ENCODE measurements at places on chromosomes 1 and 21.

DNA sequence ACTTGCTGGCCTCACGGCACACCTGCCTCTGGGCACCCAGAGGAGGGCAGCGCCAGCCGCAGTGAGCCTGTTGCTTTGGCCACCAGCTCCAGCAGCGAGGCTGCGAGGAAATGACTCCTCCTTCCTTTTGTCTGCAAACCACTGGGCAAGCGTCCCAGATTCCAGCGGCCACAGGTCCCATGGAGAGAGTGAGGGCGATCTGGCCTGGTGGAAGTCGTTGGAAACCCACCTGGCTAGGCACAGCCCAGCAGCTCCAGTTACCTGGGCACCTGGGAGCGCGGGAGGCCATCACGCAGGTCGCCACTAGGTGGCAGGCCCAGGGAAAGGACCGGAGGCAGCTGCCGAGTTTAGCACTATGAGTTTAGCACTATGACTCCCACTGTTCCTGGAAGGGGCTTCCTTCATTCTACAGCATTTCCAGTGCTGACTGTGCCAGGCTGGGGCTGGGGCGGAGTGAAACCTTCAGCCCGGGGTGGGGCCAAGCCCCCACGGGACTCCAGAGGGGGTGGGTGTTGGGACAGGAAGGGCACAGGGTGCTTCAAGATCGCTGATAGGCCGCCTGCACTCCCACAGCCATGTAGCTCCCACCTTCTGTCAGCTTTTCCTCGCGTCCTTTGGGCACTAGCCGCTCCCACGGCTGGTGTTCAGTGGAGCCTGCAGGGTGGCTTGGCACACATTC lies 1.1 kb upstream of the ESPN start:
- peak; percentile 40 for DNase-seq

- no peak for DNase-seq
These were observed 106.9 kb downstream of the KCND3 start for GRCh38 chr1:111882559-111882958.

DNA sequence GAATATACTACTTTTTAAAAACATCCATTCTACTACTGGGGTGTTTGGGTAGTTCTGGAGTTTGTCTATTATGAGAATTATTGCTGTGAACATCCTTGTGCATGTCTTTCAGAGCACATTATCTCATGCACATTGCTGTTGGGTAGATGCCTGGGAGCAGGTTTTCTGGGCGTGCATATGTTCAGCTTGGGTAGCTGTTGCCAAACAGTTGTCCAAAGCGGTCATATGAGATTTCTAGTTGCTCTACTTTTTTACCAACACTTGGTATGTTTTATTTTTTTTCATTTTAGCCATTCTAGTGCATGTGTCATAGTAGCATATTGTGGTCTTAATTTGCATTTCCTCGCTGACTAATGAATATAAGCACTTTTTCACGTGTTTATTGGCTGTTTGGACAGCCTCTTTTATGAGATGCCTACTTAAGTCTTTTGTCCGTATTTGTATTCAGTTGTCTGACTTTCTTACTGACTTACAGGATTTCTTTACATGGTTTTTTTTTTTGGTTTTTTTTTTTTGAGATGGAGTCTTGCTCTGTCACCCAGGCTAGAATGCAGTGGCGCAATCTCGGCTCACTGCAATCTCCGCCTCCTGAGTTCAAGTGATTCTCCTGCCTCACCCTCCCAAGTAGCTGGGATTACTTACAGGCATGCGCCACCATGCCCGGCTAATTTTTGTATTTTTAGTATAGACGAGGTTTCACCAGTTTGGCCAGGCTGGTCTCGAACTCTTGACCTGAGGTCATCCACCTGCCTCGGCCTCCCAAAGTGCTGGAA lies 18.1 kb downstream of the ZDHHC18 start:
- DNase-seq = no peak

GRCh38 chr1:168164771-168165170 lies 14.0 kb upstream of the TIPRL start:
- no peak for DNase-seq

- no peak for DNase-seq
These were observed 59.9 kb downstream of the TNN start for GRCh38 chr1:175127565-175127964.

- DNase-seq = no peak
These were observed 2.5 kb downstream of the SHISAL2A start for GRCh38 chr1:52635321-52636089.

GRCh38 chr1:12478612-12478985 lies 139.4 kb downstream of the DHRS3 start:
- DNase-seq = no peak

DNA sequence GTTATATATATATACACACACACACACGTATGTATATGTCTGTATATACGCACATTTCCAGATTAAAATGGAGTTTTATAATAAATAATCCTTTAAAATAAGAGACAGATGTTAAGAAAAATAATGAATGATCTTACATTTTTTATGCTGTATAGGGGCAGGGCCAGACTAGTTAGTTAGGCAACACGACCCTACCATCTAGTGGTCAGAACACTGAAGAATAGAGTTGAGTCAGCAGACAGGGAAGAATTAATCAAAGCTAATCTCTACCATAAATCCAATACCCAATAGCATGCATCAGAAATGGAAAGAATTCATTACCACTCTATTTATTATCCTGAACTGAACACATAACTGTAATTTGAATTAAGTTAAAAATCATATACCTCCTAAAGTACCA lies 156.7 kb downstream of the BRINP3 start:
- no peak for DNase-seq

GRCh38 chr1:178238722-178239510 lies 145.0 kb downstream of the RASAL2 start:
- no peak for DNase-seq

DNA sequence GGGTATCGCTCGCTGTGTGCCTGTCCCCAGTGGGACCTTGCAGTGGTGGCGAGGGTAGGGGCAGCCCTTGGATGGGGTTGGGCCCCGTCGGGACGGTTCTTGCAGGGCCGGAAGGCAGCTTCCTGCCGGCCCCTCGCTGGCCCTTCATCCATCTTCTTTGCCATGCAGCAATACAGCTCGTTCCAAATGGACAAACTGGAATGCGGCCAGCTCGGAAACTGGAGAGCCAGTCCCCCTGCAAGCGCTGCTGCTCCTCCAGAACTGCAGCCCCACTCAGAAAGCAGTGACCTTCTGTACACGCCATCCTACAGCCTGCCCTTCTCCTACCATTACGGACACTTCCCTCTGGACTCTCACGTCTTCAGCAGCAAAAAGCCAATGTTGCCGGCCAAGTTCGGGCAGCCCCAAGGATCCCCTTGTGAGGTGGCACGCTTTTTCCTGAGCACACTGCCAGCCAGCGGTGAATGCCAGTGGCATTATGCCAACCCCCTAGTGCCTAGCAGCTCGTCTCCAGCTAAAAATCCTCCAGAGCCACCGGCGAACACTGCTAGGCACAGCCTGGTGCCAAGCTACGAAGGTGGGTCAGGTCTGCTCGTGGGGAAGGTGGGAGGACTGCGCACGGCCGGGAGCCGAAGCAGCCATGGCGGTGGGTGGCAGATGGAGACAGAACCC lies 45.8 kb downstream of the SIM2 start:
- DNase-seq = no peak

- no peak for DNase-seq
These were observed 16.6 kb downstream of the ADARB1 start for GRCh38 chr21:45090966-45091365.

DNA sequence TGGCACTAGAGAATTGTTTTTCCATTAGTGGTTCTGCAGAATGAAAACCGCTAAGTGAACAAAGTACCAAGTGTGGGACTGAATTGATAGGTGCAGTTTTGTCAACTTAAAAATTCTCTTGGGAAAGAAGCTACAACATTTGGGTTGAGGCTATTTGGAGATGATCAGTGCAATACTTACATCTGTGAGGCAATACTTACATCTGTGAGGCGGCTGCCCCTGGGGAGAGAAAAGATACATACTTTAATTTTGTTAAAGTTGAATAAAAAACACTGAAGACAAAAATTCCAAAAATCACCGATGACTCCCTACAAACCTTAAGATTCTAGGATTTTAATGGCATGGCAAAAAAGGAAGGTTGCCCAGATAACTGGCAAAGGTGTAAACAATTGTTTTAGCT lies 1.7 kb downstream of the CFAP410 start:
- no peak for DNase-seq

DNA sequence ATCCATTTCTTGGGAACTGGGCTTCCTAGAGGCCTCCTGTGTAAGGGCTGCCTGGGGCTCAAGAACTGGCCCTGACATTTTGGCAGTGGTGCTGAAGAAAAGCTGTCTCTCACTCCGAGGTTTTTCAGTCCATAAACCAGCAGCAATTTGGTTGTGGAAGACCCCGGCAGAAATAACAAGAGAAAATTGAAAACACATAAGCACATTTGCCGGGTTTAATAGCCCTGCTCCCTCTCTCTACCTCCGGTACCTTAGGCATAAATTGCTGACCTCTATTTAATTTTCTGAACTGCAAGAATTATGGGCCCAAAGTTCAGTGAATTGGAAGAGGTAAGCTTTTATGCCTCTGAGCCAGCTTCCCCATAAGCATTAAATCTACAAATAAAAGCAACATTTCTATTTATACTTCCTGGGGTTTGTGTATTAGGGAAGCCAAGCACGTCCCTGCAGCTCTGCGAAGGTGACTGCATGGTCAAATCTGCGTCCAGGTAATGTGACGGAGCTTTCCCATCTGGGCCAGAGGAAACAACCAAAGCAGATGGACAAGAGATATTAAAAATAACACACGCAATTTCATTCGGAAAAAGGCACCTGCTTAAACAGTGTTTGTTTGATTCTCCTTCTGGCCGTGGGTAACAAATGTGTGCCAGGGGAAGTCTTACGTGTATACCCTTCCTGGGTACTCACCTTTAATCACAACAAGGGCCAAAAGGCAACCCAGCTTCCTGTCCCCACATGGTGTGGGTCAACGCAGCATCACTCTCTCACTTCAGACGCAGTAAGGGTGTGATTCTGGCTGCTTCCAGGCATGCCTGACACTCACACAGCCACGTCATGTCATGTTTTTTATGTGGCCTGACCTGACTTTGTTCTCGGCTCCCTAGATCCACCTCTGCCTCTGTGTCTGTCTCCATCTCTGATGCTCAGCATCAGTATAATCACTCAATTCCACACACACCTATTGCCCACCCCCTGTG lies 69.2 kb downstream of the PAPPA2 start:
- DNase-seq = no peak

- DNase-seq = no peak
These were observed 103.8 kb downstream of the RUNX1 start for GRCh38 chr21:34945288-34945687.

DNA sequence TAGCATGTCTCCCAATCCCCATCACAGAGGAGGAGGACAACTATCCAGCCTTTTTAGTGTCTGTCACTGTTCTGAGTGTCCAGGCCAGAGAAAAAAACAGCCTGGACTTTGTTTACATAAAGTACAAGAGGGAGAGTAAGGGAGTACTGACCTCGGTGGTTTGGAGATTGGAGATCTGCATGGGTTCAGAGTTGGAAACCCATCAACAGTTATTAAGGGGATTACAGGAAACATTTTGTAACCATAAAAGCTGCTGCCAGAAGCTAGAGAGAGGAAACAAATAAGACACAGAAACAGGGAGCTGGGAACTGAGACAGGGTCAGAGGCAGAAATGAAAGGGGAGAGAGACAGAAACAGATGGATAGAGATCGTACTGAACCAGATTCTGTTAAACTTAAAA lies 131.5 kb upstream of the CTTNBP2NL start:
- no peak for DNase-seq

GRCh38 chr1:89552471-89553081 lies 27.9 kb downstream of the LRRC8B start:
- DNase-seq = no peak

DNA sequence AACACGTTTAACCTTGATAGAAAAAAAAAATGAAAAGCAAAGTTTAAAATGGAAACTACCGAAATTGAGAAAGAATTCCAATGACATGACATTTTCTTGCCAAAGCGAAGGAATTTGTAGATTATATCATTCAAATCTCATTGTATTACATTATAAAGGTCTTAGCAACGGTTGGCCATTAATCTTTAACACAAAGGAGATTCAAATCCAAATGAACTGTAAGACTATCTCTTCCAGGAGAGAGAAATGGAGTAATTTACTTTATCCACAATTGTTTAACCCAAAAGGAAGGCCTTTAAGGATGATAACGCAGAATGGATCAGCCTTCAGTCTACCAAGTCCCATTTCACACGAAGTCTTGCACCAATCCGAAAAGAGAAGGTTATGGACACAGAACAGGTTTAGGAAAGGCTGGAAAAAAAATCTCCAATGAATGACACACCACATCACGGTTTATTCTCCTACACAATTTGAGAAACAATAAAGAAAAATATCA lies 1.5 kb downstream of the ENAH start:
- DNase-seq = no peak

DNA sequence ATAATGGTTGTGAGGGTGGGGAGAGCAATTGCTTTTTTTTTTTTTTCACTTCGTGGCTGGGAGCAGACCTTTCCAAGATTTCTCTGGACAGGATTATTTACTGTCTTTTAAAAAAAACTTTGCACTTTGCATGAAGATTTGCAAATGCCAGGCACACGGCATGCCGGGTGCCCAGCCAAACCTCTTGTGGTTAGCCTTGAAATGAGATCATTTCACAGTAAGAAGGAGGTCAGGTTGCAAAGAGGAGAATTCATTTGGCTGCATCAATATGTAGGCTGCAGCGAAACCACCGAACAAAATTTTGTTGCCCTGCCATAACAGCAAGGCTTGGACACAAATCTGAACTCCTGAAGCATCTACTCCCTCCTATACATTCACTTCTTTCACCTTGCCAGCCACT lies 36.5 kb upstream of the KCND3 start:
- no peak for DNase-seq

DNA sequence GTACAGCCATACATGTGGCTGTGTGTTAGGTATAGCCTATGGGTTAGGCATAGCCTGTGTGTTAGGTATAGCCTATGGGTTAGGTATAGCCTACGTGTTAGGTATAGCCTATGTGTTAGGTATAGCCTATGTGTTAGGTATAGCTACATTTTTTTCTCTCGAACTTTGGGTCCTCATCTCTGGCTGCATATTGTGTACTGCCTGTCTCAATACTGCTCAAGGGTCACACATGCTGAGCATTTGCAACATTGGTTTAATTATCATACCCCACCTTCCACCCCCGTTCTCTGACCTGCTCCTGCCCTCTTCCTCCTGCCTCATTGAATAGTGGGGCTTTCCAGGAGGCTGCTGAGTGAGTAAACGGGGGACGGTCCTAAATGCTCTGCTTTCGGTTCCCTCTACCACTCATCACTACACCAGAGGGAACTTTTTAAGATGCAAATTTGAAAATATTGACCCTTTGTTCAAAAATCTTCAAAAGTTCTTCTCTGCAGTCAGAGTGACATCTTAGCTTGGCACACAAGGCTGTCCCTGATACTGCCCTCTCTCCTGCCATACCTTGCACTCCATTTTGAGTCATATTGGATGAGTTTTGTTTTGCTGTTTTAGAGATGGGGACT lies 17.8 kb downstream of the OR2B11 start:
- no peak for DNase-seq

GRCh38 chr1:193633093-193633492 lies 446.7 kb upstream of the B3GALT2 start:
- DNase-seq = no peak

- no peak for DNase-seq
These were observed 1.0 kb upstream of the DIRAS3 start for GRCh38 chr1:68051475-68051874.

All from activated CD4-positive, CD25-positive, alpha-beta regulatory T cell treated with anti-CD3 and anti-CD28 coated beads, Interleukin-2, amount 50 U/mL, for 16 hours (primary cell).